ENCODE measurements at places on chromosomes 3 and 15.

DNA sequence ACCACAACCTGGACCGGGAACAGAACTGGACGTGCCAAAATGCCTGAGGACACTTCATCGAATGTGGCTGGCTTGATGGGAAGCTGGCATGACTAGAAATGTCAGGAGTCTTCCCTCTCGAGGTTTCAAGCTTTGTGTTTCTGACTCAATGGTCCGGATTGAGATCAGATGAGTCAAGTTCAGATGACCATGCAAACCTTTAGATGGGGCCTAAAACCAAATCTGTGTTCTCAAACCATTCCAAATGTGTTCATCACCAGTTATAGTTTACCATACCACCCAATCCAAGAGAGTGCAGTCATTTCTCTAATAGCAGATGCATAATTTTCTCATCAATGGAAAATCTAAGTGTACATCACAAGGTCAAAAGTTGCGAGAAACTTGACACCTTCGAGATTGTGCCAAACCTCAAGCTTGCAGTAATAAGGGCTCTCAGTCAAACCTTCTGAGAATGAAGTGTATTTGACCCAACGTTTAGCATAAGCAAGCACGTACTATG is 369.1 kb downstream of the RORA start:
- no peak for DNase-seq

DNA sequence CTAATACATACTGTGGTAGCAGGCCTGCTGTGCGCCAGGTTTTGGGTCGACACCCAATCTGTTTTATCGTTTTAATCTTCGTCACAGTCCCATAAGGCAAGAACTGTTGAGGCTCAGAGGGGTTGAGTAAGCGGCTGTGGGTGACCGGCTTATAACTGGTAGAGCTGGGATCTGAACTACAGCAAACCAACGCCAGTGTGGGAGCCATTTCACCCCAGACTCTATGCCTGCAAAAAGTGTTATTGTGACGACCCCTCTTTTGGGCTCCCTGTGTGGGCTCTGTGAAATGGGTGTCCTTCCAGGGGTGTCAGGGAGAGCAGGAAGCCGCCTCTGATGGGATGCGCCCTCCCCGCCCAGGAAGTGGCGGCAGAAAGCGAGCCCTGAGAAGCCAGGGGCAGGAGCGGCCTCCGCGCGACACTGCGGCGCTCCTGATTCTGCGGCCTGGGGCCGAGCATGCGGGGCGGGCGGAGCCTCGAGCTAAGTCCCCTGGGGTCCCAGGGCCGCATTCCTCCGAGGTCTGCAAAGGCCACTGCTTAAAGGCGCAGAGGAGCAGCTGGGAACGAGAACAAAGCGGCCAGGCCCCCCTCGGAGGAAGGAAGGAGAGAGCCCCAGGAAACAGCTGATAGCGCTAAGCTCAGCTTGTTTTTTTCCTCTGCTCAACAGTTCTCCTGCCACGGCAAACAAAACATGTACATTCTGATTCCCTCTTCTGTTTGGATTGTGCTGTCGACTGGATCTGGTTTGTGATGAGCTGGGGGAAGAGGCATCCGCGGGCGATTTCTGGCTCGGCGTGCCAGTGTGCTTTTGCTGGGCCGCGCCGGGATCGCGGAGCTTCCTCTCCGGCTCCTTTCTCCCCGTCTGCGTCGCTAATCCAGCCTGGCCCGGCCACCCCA is 33.9 kb downstream of the GRK7 start:
- peak; percentile 35 for DNase-seq

GRCh38 chr15:52318729-52319500 is 23.3 kb upstream of the MYO5C start:
- DNase-seq, result no peak

DNA sequence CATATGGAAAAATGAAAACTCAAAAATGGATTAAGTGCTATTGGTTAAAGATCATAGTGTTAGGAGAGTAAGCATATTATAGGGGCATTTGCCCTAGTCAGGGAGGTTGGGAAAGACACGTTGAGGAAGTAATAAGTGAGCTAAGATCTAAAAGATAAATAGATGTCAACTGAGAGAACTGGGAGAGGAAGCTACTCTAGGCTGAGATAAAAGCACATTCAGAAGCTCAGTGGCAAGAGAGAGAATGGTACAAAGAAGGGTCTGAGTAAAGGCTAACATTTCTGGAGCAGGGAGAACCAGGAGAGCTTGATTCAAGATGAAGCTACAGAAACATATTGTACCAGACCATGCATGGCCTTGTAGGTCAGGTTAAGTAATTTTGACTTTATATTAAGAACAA is 63.9 kb downstream of the TRPC1 start:
- DNase-seq, result no peak

- no peak for DNase-seq
Measured at GRCh38 chr3:79902151-79902550, 134.4 kb upstream of the ROBO1 start.

GRCh38 chr3:165984589-165984988 is 147.4 kb upstream of the BCHE start:
- no peak for DNase-seq

- no peak for DNase-seq
Measured at GRCh38 chr15:20271647-20272046, 270.0 kb downstream of the GOLGA6L6 start.

- no peak for DNase-seq
Measured at GRCh38 chr3:104831071-104831470, 535.6 kb upstream of the ALCAM start.

DNA sequence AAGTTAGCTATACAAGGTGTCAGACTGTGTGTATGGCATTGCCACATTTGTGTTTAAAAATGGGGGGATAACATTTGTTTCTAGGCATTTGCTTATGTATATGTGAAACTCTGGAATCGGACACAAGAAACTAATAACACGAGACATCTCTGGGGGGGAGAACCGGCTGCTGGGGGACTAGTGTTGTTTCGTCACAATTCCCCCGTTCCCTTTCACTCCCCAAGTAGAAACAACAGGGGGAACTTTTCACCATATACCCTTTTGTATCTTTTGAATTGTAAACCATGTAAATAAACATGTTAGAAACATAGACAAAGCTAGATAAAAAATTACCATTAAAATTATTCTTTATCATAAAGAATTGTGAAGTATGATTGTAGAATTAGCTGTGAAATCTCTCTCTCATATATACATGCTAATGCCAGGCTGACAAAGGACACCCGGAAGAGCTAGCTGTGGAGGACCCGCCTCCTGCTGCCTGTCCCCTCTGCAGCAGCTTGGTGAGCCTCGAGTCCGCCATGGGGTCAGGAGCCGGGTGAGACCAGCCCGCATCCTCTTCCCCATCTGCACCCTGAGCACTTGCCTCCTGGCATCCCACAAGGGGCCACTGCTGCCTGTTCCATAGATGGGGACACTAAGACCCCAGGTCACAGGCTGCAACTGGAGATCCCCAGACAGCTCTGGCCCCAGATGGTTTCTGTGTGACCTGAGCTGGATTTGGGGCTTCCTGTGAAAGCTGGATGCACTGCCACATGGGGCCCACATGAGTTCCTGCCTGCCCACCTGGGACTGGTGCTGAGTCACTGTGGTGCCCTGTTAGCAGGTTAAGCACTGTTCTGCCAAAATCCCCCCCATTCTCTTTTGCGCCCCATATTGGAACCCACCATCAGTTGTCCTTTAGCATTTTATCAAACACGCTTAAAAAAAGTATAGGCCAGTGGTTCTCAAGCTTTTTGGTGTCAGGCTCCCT is 91.6 kb downstream of the IQSEC1 start:
- DNase-seq, result no peak

DNA sequence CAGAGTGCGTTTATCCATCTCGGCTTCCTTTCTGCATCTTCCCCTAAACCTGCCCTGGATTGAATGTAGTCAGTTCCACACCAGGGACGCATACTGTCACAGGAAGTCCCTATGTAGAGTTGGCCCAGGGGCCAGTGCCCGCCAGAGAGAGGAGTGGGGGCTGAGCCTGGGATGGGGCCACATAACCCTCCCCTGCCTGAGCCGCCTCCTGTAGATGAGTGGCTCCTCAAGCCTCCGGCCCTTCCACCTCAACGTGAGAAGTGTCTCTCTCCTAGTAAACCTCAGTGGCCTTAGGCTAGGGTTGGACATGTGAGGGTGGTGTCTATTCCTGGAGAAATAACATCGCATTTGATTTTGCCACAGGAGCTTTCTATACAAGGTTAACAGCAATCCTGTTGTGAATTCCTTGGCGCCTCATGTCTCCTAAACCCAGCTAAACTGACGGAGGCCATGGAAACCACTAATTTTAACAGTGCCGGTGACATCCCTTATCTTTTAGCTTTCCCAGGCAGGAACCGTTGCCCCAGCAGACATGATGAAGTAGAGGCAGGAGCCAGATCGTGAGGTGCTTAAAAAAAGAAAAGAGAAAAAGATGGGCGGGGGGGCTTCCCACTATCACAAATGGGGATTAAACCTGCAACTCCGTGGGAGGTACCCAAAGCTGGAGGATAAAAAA is 171.1 kb downstream of the CHDH start:
- DNase-seq, result no peak

GRCh38 chr3:157166115-157166514 is 6.2 kb upstream of the CCNL1 start:
- DNase-seq, result no peak

GRCh38 chr3:15768421-15769255 is 29.1 kb downstream of the ANKRD28 start:
- DNase-seq, result peak; percentile 93

DNA sequence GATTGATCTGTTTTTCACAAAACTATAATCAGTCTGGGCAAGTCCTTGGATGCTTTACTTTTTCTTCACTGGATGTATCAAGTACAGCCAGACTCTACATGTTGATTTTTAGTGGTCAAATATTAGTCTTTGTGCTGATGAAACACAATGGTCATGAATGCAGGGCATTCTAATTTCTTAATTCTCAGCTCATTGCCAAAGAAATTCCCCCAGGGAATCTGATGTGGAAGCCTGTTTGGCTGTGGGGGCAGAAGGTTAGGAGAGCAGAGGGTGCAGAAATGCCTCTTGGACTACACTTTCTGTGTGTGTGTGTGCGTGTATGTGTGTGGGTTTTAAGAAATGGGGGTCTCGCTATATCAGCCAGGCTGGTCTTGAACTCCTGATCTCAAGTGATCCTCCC is 48.7 kb upstream of the HACD2 start:
- DNase-seq, result no peak

- no peak for DNase-seq
Measured at GRCh38 chr15:58346361-58346760, 85.4 kb upstream of the LIPC start.

DNA sequence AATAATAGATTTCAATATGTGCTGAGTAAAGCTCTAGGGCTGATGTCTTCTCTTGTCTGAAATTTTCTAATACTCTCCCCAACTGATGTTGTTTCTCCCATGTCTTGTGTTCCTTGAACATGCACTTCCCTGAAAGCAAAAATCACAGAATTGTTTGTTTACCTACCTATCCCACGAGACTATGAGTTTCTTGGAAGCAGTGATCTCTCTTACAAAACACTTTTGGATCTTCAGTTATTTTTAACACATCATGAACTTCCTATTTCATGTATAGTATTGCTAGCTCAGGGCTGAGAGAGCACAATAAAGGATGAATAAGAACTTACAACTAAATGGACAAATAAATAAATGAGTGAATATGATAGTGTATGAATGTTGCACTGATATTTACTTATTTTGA is 365.0 kb downstream of the ROBO2 start:
- DNase-seq, result no peak

DNA sequence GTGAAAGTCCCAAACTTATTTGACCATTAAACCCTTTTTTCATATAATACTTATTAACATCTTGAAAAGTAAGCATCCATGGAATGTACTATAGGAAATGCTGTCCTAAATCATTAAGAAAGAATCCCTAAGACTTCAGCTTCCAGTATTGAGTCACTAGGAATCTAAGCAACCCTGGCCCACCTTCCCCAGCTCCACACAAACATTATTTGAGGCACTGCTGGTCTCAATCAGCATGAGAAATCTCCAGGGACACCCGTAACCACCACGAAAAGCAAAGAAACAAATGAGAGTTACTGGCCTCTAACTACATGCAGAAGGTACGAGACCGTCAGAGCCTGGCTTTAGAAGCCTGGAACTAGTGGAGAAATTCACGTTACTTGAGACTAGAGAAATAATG is 68.2 kb downstream of the POLQ start:
- DNase-seq, result no peak

GRCh38 chr3:29202378-29202777 is 78.5 kb upstream of the RBMS3 start:
- DNase-seq, result no peak

GRCh38 chr15:60477164-60477563 is 1.8 kb downstream of the ICE2 start:
- no peak for DNase-seq

DNA sequence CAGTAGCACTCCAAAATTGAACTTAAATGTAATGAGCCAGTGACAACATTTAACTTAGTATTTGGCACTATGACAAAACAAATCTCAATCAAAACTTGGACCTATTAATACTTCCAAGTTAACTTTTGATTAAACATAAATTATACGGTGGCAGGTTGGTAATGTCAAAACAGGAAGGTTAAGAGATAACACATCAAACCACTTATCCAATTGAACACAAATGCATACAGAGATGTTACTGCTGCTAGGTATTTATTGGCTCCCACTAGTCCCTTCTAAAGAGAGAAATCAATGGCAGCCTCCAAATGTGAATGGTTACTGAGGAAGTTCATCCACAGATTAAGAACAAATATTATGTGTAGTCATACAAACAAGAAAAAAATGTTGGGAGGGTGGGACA is 1.8 kb downstream of the GSK3B start:
- no peak for DNase-seq

GRCh38 chr3:24196526-24196925 is 251.4 kb downstream of the NR1D2 start:
- no peak for DNase-seq

DNA sequence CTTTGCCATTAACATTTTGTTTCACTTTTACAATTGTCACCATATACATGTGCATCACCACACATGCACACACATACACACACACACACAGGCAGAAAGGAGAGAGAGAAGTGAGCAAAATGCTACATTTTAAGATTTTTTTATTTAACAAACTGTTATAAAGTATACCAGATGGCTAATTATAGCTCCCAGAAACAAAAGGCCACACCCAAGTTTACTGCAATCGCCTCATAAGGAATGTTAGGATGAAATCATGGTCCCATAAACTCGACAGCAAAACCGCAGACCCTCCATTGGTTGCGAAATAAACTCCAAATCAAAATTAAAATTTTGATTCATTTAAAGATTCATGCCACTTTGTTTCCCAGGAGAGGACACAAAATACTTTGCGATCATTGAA is 16.1 kb upstream of the C15orf61 start:
- peak; percentile 10 for DNase-seq

- DNase-seq, result no peak
Measured at GRCh38 chr3:25023876-25024275, 404.2 kb upstream of the RARB start.

- DNase-seq, result no peak
Measured at GRCh38 chr3:97949743-97950142, 22.5 kb downstream of the RIOX2 start.
